ENCODE measurements at places on chromosomes 1 and 21.

DNA sequence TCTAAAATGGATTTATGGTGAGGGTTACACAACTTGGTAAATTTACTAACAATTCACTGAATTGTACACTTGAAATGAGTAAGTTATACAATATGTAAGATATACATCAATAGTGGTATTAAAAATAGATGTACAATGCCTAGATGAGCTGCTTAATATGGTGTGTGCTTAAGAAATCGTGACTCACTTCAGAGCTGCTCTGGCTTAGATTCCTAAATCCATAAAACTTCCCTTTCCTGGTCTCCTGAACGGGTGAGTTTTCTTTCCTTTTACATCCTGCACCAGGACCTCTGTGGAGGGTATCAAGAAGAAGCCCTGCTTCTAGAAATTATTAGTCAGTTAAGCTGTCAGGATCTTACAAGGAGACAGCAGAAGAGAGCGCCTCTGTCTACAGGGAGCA, 30.4 kb downstream of the H3-3A start:
- no peak for DNase-seq

DNA sequence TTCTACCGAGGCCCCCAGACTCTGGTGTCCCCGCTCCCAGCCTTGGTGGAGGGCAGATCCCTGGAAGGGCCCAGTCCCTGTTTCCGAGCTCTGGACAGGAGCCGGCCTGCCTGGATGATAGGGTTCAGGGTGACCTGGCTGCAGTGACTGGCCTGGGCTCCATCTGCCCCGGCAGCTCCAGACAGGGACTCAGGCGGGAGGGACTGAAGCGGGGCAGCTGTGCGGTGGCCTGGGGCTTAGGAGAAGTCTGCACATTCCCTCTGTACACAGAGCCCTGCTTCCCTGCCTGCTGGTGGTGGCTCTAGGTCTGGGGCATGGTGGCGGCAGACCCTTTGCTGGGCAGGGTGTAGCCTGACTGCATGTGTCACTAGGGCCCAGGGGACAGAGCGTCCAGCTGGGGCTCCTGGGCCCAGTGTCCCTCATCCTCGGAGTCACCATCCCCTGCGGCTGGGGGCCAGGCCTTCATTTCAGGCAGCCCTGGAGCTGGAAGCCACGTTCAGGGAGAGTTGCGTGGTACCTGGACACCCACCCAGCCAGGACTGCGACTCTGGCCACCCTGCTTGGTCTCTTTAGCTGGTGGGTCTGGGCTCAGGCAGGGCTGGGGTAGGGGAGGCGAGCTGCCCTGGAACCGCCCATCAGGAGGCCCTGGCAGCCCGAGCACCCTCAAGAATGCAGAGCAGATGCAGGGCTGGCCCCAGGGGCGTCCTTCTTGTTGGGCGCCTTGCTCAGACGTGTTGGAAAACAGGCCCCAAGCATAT, 9.6 kb downstream of the ARHGEF16 start:
- DNase-seq = no peak

GRCh38 chr1:145736191-145736590, 16.9 kb downstream of the CD160 start:
- no peak for DNase-seq

- DNase-seq = no peak
These were observed 10.7 kb upstream of the CNR2 start for GRCh38 chr1:23923592-23924499.

DNA sequence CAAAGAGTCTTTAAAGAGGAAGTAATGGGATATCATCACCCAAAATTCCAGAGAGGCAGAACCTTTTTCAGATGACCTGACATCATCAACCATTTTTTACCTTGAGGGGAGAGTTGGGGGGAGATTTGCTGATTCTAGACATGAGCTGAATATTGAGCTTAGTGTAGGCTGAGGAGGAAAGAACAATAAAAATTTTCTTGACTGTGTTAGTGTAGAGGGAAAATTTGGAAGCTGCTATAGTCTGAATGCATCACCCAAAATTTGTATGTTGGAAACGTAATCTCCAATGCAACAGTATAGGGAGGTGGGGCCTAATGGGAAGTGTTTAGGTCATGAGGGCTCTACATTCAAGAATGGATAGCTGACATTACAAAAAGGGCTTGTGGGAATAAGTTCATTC, 17.8 kb upstream of the CD84 start:
- DNase-seq = no peak

GRCh38 chr1:3654549-3655281, 2.4 kb downstream of the TP73 start:
- DNase-seq = no peak

DNA sequence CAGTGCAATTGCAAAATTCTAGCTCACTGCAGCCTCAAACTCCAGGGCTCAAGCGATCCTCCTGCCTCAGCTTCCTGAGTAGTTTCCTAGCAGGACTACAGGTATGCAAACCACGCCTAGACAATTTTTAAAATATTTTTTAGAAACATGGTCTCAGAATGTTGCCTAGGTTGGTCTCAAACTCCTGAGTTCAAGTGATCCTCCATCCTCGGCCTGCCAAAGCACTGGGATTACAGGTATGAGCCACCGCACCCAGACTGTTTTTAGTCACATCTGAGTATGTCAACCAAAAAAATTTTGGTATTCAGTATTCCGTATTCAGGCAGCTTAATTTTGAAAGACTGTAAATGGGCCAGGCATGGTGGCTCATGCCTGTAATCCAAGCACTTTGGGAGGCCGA, 11.2 kb downstream of the TARBP1 start:
- DNase-seq = no peak

DNA sequence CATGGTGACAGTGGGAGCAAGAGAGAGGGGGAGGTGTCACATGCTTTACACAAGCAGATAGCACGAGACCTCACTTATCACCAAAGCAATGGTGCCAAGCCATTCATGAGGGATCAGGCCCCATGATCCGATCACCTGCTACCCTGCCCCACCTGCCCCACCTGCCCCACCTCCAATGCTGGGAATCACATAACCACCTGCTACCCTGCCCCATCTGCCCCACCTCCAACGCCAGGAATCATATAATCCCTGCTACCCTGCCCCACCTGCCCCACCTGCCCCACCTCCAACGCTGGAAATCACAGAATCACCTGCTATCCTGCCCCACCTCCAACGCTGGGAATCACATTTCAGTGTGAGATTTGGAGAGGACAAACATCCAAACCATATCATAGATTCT, 10.6 kb upstream of the AIRE start:
- no peak for DNase-seq

DNA sequence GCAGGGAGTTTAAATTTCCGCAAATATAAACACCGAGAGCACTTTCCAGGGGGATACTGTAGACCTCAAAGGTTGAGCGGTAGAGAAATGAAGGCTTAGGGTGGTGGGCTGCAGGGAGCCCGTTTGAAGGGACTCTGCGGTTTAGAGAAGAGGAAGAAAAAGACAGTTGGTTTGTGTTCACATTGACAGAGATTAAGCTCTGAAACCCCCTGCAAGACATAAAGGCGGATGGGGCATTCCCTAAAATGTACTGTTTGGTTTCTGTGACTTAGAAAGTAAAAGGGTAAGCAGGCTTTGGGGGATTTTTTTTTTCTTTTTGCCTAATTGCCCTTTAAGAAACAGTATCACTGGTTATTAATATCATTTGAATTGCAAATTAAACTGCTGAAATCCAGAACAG, 1.3 kb downstream of the KAZN start:
- DNase-seq = no peak

GRCh38 chr1:94020764-94021579, 100.0 kb downstream of the ABCA4 start:
- peak; percentile 57 for DNase-seq

DNA sequence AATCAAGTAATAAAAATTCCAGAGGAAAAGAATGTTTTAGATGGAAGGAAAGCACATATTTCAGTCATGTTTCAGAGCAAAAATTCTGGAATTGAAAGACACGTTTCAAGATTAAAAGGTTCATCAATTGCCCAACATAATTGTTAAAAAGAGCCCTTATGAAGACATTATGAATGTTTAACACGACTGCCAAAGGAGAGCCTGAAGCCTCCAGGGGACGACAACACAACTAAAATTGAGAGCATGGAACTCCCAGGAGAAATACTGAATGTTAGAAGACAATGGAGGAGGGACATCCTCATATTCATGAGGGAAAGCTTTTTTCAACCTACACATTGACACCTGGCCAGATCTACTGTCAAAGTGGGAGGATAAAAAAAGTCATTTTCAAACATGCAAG, 16.0 kb downstream of the OR2T11 start:
- no peak for DNase-seq

GRCh38 chr1:27405074-27405473, 12.7 kb downstream of the GPR3 start:
- DNase-seq = no peak

GRCh38 chr21:45554477-45555175, 12.4 kb upstream of the SLC19A1 start:
- no peak for DNase-seq

DNA sequence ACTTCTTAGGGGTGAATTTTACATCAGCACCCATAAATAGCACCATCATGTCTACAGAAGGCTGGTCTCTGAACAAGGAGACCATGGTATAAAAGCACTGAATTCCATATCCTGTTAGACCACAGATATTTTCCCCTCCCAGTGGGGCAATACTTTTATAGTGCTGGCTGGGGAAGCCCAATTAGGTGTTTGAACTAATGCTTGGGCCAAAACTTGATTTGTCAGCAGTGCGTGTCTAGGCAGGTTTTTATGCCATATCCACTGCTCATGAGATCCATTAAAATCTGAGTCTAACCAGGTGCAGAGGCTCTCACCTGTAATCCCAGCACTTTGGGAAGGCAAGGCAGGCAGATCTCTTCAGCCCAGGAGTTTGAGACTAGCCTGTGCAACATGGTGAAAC, 623.0 kb downstream of the NPHP4 start:
- DNase-seq = no peak

DNA sequence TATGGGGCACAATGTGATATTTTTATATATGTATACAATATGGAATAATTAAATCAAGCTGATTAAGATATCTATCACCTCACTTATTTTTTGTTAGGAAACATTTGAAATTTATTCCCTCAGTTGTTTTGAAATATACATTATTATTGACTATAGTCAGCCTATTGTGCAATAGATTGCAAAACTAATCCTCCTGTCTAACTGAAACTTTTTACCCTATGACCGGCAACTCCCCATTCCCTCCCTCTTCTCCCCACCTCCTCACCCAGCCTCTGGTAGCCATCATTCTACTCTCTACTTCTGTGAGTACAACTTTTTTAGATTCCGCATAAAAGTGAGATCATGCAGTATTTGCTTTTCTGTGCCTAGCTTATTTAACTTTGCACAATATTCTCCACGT, 117.7 kb upstream of the SGIP1 start:
- no peak for DNase-seq
